Mesothelial cell of epicardium (in vitro differentiated cells): ENCODE measurements at places on chromosomes 4 and X. TPM values are rescaled to one million over a fixed set of nuclear protein-coding genes. Genes with fewer than 3 reads are reported as not detected.

GRCh38 chrX:118807151-118808017 is 16.2 kb upstream of the ZCCHC12 start:
- no peak overlapping the region for H3K4me3 ChIP-seq
- no peak for DNase-seq
- H3K36me3 ChIP-seq = peaks cover 1% of the 10 kb centered on the region
- no peaks in the 10 kb centered on the region for H3K27me3 ChIP-seq

PIN4 gene
- 17.3 to 19.7 TPM (median 17.7 TPM) in 3 replicates for total RNA-seq

MCF2 gene
- 0.11 to 0.16 TPM in 2 of 3 replicates, not detected in the other for total RNA-seq

- H3K27me3 ChIP-seq = no peaks in the 10 kb centered on the region
- H3K36me3 ChIP-seq = peaks cover 15% of the 10 kb centered on the region
- DNase-seq = no peak
- peaks cover 38% of the 10 kb centered on the region for H3K4me1 ChIP-seq
- H3K27ac ChIP-seq = peak overlapping the region; percentile 58
- H3K4me3 ChIP-seq = peak overlapping the region; percentile 57
These were observed 9.0 kb upstream of the RPL34 start for GRCh38 chr4:108611365-108611764.

DNA sequence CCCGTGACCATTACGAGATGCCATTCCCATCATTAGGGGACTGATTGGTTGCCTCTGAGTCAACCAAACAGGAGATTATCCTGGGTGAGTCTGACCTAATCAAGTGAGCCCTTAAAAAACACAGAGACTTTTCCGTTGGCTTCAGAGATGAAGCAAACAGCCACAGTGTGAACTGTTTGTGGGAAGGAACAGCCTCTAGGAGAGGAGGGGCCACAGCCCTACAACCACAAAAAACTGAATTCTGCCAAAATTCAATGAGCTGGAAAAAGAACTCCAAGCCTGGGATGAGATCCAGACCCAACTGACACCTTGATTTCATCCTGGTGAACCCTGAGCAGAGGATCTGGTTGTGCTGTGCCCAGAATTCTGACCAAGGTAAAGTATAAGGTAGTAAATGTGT is 31.3 kb upstream of the TBL1X start:
- H3K27ac ChIP-seq = no peak overlapping the region
- no peak overlapping the region for H3K4me3 ChIP-seq
- no peaks in the 10 kb centered on the region for H3K27me3 ChIP-seq
- no peak for DNase-seq
- H3K36me3 ChIP-seq = no peaks in the 10 kb centered on the region

ZNF711 gene
- 54.1 to 55.1 TPM (median 54.2 TPM) in 3 replicates for total RNA-seq

- H3K27ac ChIP-seq = peak overlapping the region; percentile 99
- H3K27me3 ChIP-seq = no peaks in the 10 kb centered on the region
- no peaks in the 10 kb centered on the region for H3K36me3 ChIP-seq
- peak; percentile 47 for DNase-seq
- H3K4me1 ChIP-seq = peaks cover 30% of the 10 kb centered on the region
These were observed 729 bp upstream of the IRF2 start for GRCh38 chr4:184475096-184475461.

DNA sequence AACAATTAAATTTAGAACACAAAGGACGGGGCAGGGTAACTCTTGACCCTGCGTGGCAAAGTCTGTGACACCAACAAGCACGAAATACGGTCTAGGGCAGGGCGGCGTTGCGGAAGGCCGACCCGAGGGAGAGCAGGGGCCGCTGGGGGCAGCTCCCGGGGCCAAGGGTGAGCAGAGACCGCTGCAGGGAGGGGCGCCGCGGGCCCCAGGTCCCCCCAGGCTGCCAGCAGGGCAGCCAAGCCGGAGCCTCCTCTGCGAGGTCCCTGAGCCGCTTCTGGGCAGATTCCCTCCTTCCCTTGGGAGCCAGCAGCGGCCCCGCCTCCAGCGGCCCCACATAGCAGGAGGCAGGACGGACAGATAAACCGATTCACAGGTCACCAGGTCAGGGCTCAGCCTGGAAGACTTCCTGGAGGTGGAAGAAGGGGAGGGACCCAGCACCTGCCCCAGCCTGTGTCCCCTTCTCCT is 90.2 kb downstream of the FAM53A start:
- DNase-seq = no peak
- peaks cover 8% of the 10 kb centered on the region for H3K27me3 ChIP-seq
- H3K4me3 ChIP-seq = no peak overlapping the region
- H3K27ac ChIP-seq = no peak overlapping the region

DNA sequence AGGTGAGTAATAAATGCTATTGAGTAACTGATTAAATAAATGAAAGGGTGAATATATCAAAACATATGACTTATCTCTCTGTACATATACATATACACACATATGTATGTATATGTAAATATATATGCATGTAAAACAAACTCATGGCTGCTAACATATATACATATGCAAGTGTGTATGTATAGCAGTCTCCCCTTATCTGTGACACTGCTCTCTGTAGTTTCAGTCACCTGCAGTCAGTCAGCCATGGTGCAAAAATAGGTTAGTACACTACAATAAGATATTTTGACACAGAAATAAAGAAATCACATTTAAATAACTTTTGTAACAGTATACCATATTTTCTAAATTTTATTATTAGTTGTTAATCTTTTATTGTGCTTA is 467.4 kb downstream of the EPHA5 start:
- H3K27me3 ChIP-seq = no peaks in the 10 kb centered on the region
- H3K36me3 ChIP-seq = no peaks in the 10 kb centered on the region
- H3K27ac ChIP-seq = no peak overlapping the region
- no peaks in the 10 kb centered on the region for H3K4me1 ChIP-seq
- no peak for DNase-seq

SOX3 gene
- total RNA-seq = not detected in 3 replicates

DNA sequence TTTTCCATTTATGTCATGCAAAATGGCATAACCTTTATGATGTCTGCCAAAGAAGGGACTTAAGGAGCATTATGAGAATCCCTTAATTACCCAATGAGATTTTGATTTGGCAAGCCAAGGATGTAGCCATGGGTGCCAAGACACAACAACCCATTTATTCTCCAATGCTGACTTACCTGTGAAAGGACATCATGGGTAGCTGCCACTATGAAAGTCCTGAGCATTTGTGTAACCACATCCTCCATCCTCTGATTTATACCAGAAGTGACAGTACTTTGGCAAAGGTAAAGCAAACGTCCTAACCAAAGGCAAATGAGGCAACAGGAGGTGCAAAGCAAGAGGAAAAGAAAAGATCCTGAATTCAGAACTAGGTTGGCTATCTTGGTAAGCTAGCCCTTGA is 87.3 kb upstream of the EMCN start:
- H3K27me3 ChIP-seq = no peaks in the 10 kb centered on the region
- no peaks in the 10 kb centered on the region for H3K36me3 ChIP-seq
- DNase-seq = no peak
- H3K4me3 ChIP-seq = no peak overlapping the region

TCEANC gene
- total RNA-seq = 3.3 to 3.8 TPM (median 3.4 TPM) in 3 replicates

- no peak overlapping the region for H3K4me3 ChIP-seq
- no peak for DNase-seq
- no peaks in the 10 kb centered on the region for H3K27me3 ChIP-seq
- no peaks in the 10 kb centered on the region for H3K4me1 ChIP-seq
These were observed 164.9 kb upstream of the KLF3 start for GRCh38 chr4:38499101-38499500.

GABRQ gene
- 3.4 to 3.8 TPM (median 3.6 TPM) in 3 replicates for total RNA-seq

DNA sequence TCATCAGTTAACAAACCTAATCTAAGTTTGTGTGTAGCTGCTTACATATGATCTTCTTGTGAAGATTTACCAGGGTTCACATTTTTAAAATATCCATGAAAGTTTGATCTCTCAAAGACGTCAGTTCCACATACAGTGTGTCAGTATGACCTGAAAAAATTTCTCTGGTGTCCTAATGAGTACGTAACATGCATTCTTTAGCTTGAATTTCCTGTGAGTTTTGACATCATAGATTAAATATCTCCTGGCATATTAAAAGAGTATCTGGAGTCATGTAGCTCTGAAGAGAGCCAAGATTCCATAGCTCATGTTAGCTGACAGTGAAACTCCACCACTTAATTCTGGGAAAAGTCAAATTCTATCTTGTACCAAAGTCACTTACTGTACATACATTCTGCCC is 43.9 kb upstream of the PDLIM5 start:
- peaks cover 42% of the 10 kb centered on the region for H3K4me1 ChIP-seq
- H3K36me3 ChIP-seq = no peaks in the 10 kb centered on the region
- no peak overlapping the region for H3K4me3 ChIP-seq
- no peaks in the 10 kb centered on the region for H3K27me3 ChIP-seq

ABLIM2 gene
- total RNA-seq = 2.7 to 3.5 TPM (median 3.1 TPM) in 3 replicates

ADH1B gene
- 0.14 TPM in 1 of 3 replicates, not detected in the others for total RNA-seq

TRAPPC11 gene
- total RNA-seq = 45.4 to 48.3 TPM (median 47.3 TPM) in 3 replicates

GRCh38 chrX:136452614-136453013 is 35.1 kb upstream of the BRS3 start:
- H3K4me3 ChIP-seq = no peak overlapping the region
- no peaks in the 10 kb centered on the region for H3K36me3 ChIP-seq
- H3K27me3 ChIP-seq = no peaks in the 10 kb centered on the region
- H3K27ac ChIP-seq = no peak overlapping the region

TMEM35A gene
- total RNA-seq = 6.2 to 6.8 TPM (median 6.7 TPM) in 3 replicates

GRCh38 chr4:114081783-114082182 is 102.3 kb upstream of the ARSJ start:
- no peaks in the 10 kb centered on the region for H3K36me3 ChIP-seq
- peaks cover 15% of the 10 kb centered on the region for H3K4me1 ChIP-seq
- H3K27me3 ChIP-seq = no peaks in the 10 kb centered on the region
- DNase-seq = no peak
- H3K4me3 ChIP-seq = no peak overlapping the region
- H3K27ac ChIP-seq = no peak overlapping the region

GRCh38 chr4:25146076-25146475 is 14.2 kb downstream of the SEPSECS start:
- H3K27ac ChIP-seq = no peak overlapping the region
- H3K4me3 ChIP-seq = no peak overlapping the region
- no peak for DNase-seq
- peaks cover 4% of the 10 kb centered on the region for H3K36me3 ChIP-seq

TNMD gene
- 0.29 to 0.38 TPM in 2 of 3 replicates, not detected in the other for total RNA-seq

DNA sequence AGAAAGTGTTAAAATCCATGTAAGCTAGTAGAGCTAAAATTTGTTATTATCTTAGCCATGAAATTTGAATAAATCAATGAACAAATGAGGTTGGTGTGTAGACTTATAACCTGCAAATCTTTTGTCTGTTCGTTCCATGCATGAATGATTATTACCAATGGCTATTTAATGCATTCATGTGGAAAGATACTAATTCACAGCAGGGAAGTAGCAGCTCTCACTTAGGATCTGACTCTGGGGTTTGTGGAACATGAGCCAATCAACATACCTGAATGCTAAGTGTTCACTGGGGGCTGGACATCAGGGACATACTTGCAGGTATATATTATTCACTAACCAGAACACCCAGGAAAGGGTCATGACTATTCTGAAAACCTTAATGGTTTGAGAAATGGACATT is 444.1 kb downstream of the STIM2 start:
- H3K4me1 ChIP-seq = no peaks in the 10 kb centered on the region
- H3K36me3 ChIP-seq = no peaks in the 10 kb centered on the region
- no peak for DNase-seq
- H3K27me3 ChIP-seq = peaks cover 9% of the 10 kb centered on the region
- no peak overlapping the region for H3K27ac ChIP-seq
- H3K4me3 ChIP-seq = no peak overlapping the region

- DNase-seq = no peak
- no peak overlapping the region for H3K4me3 ChIP-seq
- H3K36me3 ChIP-seq = peaks cover 36% of the 10 kb centered on the region
- H3K27me3 ChIP-seq = no peaks in the 10 kb centered on the region
These were observed 41.8 kb upstream of the ARHGEF6 start for GRCh38 chrX:136822337-136823095.

GRIA2 gene
- 4.4 to 6.2 TPM (median 4.5 TPM) in 3 replicates for total RNA-seq

GRCh38 chr4:122992057-122992456 is 69.7 kb upstream of the NUDT6 start:
- H3K4me1 ChIP-seq = no peaks in the 10 kb centered on the region
- H3K36me3 ChIP-seq = peaks cover 29% of the 10 kb centered on the region
- no peaks in the 10 kb centered on the region for H3K27me3 ChIP-seq
- no peak for DNase-seq
- H3K4me3 ChIP-seq = no peak overlapping the region
- no peak overlapping the region for H3K27ac ChIP-seq

FAM199X gene
- 17.5 to 17.9 TPM (median 17.5 TPM) in 3 replicates for total RNA-seq

DNA sequence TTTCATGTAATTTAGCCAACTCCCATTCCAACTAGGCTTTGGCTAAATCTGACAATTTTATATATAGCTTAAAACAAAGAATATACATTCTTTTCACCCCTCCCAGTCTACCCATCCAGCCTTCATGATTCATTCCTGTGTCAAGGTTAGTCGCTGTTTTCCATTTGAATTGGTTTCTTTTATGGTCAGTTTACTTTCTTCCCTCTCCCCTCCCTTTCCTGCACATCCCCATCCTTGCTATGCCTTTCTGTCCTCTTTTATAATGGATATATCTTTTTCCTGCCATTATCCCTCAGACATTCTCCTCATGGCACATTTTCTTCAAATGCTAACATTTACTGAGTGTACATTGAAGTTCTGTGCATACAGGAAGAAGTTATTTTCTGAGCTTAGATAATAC is 4.7 kb downstream of the ZXDB start:
- H3K4me1 ChIP-seq = peaks cover 27% of the 10 kb centered on the region
- H3K27ac ChIP-seq = peak overlapping the region; percentile 60
- no peak for DNase-seq
- H3K4me3 ChIP-seq = peak overlapping the region; percentile 22
- H3K36me3 ChIP-seq = peaks cover 2% of the 10 kb centered on the region

DNA sequence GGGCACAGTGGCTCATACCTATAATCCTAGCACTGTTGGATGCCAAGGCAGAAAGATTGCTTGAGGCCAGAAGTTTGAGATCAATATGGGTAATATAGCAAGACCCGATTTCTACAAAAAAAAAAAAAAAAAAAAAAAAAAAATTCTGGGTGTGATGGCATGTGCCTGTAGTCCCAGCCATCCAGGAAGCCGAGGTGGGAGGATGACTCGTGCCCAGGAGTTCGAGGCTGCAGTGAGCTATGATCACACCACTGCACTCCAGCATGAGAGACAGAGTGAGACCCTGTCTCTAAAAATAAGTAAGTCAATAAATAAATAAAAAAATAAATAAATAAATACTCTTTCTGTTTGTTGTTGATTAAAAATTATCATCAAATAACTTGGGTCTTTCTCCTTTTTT is 62.4 kb upstream of the BMPR1B start:
- H3K36me3 ChIP-seq = no peaks in the 10 kb centered on the region
- H3K27me3 ChIP-seq = no peaks in the 10 kb centered on the region
- no peak for DNase-seq
- peaks cover 6% of the 10 kb centered on the region for H3K4me1 ChIP-seq
- no peak overlapping the region for H3K27ac ChIP-seq
- H3K4me3 ChIP-seq = no peak overlapping the region

GRCh38 chr4:61556277-61556676 is 356.2 kb downstream of the ADGRL3 start:
- H3K36me3 ChIP-seq = peaks cover 2% of the 10 kb centered on the region
- DNase-seq = no peak
- H3K4me1 ChIP-seq = peaks cover 40% of the 10 kb centered on the region
- H3K27me3 ChIP-seq = no peaks in the 10 kb centered on the region

GUCY1A1 gene
- 49.1 to 52.3 TPM (median 52.2 TPM) in 3 replicates for total RNA-seq

DNA sequence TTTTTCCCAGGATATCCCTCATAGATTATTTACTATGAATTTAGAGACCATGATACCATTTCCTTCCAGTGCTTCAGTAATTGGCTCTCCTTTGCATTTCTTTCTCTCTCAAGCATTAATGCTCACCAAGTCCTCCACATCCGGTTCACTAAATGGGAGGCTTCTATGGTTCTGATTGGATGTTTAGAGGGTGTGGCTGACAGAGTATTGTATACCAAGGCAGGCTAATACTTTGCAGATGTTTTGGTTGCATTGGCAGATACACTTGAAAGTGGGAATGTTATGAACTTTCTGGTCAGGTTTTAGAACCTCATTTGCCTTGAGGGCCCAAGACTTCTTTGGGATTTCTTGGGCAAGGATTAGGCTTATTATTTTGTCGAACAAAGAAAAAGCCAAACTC is 24.2 kb downstream of the CBLL2 start:
- no peak for DNase-seq
- H3K27me3 ChIP-seq = no peaks in the 10 kb centered on the region
- no peak overlapping the region for H3K4me3 ChIP-seq
- H3K36me3 ChIP-seq = no peaks in the 10 kb centered on the region
- H3K27ac ChIP-seq = no peak overlapping the region
